A549 (cell line): ENCODE measurements at places on chromosomes 13 and 19. TPM values are rescaled to one million over a fixed set of nuclear protein-coding genes. Genes with fewer than 3 reads are reported as not detected.

DNA sequence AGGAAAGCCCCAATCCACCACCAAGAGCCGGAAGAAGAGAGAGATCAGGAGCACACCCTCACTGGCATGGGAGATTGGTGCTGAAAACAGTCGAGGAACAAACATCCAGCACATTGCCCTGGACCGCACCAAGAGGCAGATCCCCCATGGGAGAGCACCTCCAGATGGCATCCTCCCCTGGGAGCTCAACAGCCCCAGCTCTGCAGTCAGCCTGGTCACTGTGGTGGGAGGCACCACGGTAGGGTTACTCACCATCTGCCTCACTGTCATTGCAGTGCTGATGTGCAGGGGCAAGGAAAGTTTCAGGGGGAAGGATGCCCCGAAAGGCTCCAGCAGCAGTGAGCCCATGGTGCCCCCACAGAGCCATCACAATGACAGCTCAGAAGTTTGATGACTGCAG is 110.2 kb downstream of the STOML3 start:
- no peak for DNase-seq

GRCh38 chr13:24181991-24182702 is 21.6 kb downstream of the SPATA13 start:
- DNase-seq = no peak

GRCh38 chr13:94192431-94192975 is 287.0 kb downstream of the DCT start:
- DNase-seq = no peak

GRCh38 chr13:45799451-45799850 is 52.1 kb downstream of the SIAH3 start:
- DNase-seq = no peak

- no peak for DNase-seq
Observed at GRCh38 chr19:54189145-54189734, at the start of gene MBOAT7. MBOAT7 (minus strand) TSS chr19:54189580; CDS start chr19:54188508, 1,072 bp downstream.

- DNase-seq = no peak
Observed at GRCh38 chr19:16377521-16377920, 52.9 kb downstream of the KLF2 start.

- DNase-seq = no peak
Observed at GRCh38 chr19:2150794-2151338, 500 bp downstream of the AP3D1 start.

DNA sequence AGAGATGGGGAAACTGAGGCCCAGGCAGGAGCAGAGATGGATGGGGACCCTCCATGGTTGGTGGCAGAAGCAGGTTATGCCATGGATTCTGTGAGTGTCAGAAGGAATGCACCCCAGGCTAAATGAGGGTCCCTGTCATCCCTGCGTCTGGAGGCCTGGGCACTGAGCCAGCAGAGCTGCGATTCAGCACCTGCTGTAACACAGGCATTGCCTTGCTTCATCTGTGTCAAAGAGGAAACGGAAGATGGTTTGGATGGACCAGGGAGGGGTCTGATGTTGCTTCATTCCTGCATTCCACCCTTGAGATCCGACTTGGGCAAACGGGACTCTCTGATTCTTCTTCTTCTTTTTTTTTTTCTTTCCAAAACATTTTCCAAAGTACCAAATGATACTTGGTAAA is 1.2 kb downstream of the C5AR1 start:
- peak; percentile 49 for DNase-seq

GRCh38 chr13:79482281-79482970 is 1.5 kb downstream of the NDFIP2 start:
- DNase-seq = no peak

- no peak for DNase-seq
Observed at GRCh38 chr19:17510220-17510993, 1.0 kb upstream of the PGLS start.

DNA sequence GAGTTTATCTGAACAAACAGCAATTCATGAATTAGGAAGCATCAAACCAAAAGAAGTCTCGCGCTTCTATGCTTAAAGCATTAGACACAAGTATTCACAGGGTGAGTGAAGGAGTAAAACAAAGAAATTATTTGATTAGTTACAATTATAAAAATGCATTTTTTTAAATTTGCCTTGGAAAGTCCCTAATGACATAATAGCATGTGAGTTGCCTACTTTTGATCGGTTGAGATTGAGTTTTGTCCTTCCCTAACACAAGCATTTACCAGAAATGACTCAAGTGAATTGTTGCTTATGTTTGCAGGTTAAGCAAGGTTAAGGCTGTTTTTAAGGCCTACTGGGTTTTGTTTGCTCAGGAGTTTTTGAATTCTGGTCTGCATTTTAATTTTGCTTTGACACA is 389 bp upstream of the ZNF649 start:
- no peak for DNase-seq

GRCh38 chr19:391207-391557 is 17.8 kb downstream of the C2CD4C start:
- DNase-seq = no peak

GRCh38 chr13:45851171-45851921 is at the start of gene SIAH3:
SIAH3 (minus strand) TSS chr13:45851753; CDS start chr13:45851629, 124 bp downstream.
- DNase-seq = peak; percentile 2

DNA sequence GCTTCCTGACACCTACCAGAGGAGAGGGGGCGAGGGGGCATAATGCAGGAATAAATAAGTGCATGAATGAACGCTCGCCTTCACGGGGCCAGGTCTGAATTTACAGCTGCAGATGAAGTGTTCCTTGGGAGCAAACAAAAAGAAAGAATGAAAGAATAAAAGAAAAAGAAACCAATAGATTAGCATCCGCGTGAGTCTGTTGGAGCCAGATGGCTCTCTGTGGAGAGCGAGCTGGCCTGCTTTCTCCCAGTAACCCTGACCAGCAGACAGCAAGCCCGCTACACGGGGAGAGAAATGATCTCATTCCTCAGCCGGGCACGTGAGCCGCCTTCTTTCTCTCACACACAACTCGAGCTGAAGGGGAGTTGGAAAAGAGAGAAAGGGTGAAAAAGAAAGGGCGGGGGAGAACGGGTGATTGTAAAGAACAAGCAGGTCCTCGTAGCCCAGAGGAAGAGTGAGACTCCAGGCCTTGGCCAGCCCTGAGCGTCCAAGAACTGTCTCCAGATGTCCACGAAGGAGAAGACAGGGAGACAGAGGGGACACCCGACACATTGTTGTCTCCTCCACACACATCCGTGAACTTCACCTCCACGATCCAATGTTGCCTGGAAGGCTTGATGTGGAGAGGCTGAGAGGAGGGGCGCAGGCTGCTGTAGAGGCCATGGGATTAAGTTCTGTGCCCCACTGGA is 81.4 kb downstream of the RNASEH2B start:
- no peak for DNase-seq

GRCh38 chr13:79468819-79469218 is 12.1 kb upstream of the NDFIP2 start:
- DNase-seq = no peak

DNA sequence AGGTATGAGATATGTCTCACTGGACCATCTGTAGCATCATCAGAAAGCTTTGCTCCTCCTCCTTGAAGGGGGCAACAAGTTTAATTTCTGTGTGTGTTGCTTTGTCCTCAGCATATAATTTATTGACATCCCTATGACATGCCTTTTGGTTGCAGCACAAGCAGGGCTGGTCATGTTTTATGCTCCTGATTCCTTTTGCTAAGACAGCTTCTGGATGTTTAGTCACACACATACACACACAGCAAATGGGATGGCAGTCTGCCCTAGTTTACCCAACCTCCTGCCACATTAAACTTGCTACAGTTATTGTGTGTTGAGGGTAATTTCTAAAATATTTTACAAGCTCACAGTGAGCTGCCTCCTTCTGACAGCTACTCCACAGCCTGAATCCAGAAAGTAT is 217.9 kb upstream of the RXFP2 start:
- DNase-seq = no peak

DNA sequence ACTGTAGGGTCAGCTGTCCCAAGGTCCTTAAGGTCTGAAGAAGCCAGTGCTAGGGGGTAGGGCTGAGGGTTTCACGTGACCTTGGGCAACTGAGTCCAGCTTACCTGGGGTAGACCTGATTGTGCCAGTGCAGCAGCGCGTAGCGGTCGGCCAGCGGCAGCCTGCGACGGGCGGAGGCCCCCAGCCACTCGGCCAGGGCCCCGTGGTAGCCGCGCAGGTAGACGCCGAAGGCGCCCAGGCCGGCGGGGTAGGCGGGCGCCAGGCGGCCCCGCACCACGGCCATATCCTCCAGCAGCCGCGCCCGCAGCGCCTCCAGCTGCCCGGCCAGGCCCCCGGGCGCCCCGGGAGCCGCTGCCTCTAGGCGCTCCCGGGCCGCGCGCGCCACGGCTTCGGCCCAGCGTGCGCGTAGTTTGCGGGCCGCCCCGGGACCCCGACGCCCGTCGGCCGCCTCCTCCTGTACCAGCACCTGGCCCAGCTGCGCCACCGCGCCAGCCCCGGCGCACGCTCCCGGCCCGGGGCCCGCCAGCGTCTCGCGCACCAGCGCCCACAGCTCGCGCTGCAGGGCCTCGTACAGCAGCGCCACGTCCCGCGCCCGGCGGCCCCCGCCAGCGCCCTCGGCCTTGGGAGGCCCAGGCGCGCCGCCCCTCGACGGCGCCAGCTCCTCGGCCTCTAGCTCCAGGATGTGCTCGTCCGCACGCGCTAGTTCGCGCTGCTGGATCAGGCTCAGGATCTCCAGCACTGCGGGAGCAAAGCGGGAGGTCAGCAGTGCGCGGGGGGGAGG is 10.9 kb downstream of the EXOC3L2 start:
- no peak for DNase-seq

DNA sequence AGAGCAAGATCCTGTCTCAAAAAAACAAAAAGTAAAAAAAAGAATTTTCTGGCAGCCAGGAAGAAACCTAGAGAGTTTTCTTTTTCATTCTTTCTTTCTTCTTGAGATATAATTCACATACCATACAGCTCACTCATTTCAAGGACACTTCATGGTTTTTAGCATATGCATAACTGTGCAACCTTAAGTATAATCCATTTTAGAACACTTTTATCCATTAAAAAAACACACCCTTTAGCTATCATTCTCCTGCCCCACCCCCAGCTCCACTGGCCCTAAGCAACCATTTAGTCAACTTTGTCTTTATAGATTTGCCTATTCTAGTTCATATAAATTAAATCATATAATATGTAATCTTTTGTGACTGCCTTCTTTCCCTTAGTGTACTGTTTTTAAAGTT is 8.1 kb upstream of the IPO5 start:
- no peak for DNase-seq

DNA sequence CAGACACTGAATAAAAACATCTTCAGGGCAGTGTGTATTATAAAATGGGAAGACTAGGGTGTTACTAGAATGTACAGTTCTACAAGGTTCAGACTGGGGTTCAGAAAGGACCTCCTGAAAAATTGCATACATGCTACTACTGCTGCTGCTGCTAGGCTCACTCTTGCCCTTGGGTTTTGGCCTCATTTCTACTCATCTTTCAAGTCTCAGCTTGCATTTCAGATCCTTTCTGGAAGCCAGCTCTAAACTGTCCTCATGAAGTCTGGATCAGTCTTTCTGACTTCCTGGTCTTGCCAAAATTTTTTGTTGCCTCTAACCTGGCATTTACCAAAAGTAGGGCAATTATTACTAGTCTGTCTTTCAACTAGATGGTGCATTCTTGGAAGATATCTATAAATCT is 393.3 kb downstream of the DIAPH3 start:
- DNase-seq = no peak

DNA sequence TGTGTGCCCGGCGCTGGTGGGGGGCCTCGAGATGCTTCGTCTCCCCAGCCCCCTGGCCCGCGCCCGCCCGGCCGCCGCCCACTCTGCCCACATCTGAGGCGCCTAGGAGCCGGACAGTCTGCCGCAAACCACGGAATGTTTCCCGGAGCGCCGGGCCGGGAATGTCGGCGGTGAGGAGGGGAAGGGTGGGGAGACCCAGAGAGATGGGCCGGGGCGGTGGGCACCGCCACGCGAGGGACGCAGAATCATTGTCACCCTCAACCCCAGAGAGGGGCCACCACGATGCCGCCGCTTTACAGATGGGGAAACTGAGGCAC is 46.1 kb upstream of the NFIC start:
- no peak for DNase-seq

FARP1 gene
- 9.4 to 12.0 TPM (median 10.0 TPM) in 3 replicates for polyA plus RNA-seq

NDUFB7 gene
- 158 to 164 TPM (median 161 TPM) in 3 replicates for polyA plus RNA-seq

KCNC3 gene
- 1.0 to 1.7 TPM (median 1.4 TPM) in 3 replicates for polyA plus RNA-seq

MEIS3 gene
- polyA plus RNA-seq = 21.8 to 31.4 TPM (median 27.1 TPM) in 3 replicates

MCEMP1 gene
- polyA plus RNA-seq = not detected in 3 replicates

INAFM1 gene
- 4.6 to 5.7 TPM (median 5.5 TPM) in 3 replicates for polyA plus RNA-seq

TMPRSS9 gene
- 0.04 TPM in 1 of 3 replicates, not detected in the others for polyA plus RNA-seq

CGB3 gene
- polyA plus RNA-seq = 0.13 to 0.28 TPM in 2 of 3 replicates, not detected in the other

UQCR11 gene
- polyA plus RNA-seq = 152 to 167 TPM (median 159 TPM) in 3 replicates

VAV1 gene
- 7.5 to 9.5 TPM (median 8.5 TPM) in 3 replicates for polyA plus RNA-seq
